ENCODE measurements at places on chromosomes 12 and 14.

GRCh38 chr14:81341781-81342180, 58.3 kb downstream of the STON2 start:
- DNase-seq: no peak

DNA sequence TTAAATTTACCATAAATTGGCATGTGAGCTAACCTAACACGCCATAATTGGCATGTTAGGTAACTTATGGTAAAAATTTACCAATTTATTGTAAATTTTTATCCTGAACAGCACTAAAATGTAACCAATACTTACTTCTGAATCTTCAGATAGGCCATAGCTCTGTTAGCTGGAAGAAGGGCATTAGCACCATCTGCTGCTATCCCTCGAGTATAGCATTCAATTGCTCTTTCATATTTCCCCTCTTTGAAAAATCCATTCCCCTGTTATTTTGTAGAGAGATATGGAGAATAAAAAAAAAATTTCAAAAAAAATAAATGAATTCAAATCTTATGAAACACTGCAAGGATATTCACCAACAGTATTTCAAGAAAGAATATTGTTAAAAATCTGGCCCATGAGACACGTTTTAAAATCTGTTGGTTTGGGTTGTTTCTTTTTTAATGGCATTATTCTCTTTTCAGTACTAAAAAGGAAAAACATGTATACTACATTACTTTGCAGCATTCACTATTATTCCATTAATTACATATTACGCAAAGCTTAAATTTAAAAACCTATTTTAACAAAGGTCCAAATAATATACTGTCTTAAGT, 19.1 kb downstream of the RPAP3 start:
- DNase-seq: no peak

DNA sequence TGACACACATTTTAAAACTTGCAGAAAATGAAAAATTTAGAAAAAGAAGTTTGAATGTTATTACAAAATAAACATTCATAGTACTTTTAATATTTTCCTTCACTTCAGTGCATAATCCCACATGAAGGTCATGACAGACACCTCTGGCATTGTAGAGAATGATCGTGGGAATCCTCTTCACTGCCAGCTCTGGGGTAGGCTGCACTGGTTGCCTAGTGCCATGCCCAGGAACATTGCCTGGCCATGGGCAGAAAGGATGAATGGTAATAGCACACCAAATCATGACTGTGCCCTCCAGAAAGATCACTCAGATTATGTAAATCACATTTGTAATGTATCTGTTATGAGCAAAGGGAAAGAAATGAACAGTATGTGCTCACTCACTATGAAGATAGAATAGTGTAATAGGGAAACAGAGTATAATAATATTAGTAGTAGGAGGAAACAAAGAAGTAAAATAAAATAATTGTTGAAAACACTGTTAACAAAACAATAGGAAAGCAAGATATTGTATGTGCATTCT, 161.6 kb downstream of the PLCZ1 start:
- no peak for DNase-seq

DNA sequence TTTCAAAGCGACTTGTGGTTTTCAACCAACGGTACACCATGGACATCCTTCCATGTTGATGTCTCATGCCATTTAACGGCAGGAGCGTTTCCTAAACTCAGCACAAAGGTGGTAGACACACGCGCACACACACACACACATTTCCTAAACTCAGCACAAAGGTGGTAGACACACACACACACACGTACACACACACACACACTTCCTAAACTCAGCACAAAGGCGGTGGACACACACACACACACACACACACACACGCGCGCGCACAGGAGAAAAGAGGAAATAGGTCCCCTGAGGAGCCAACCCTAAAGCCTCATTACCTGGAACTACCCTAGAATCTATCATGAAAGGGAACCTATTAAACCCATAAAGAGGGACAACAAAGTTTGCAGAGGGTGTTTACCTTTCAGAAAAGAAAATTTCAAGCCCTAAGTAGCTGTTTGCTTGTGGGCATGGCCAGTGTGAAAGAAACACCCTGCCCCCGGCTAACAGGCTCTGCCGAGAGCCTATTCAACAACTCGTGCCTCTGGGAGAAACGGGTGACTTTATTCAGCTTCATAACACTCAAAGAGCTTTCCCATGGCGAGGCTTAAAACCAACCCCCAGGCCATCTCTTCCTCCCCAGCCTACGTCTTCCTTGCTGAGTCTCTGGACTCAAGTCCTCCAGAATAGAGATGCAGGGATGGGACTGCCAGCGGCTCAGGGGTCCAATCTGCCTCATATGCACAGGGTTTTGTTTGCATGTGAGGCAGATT, 31.8 kb downstream of the SLC8B1 start:
- DNase-seq: no peak

DNA sequence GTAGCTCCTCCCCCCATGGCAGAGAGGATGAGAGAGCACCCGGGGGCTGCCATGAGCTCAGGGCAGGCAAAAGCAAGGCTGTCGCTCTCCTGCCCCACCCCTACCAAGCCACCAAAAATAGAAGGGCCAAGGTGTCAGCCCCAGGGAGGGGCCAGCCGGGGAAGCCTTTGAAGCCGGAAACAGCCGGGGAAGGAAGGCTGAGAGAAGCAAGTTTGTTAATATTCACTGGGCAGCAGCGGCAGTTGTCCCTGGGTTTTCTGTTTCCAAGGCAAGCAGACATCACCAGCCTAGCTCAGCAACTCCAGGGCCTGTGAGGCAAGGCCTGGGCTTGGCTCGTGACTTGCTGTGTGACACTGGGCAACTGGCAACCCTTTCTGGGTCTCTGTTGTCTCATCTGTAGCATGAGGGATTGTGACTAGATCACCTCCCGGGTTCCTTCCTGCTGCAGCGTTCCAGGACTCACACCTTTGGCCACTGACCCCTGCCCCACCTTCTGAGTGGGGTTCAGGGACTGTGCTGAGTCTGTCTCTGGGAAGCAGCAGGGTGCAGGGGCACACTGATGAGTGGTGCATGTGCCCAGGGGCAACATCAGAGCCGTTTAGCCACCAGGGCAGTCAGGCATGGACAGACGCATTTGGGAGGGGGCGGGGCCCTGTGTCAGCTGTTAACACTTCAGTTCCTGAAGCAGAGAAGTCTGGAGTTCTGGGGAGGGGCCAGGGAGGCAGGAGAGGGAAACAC, 24.3 kb downstream of the SYNDIG1L start:
- DNase-seq: peak; percentile 32

GRCh38 chr12:89861086-89861485, 152.4 kb upstream of the ATP2B1 start:
- DNase-seq: no peak

GRCh38 chr12:127556231-127556886, 710.6 kb upstream of the TMEM132C start:
- DNase-seq: no peak

DNA sequence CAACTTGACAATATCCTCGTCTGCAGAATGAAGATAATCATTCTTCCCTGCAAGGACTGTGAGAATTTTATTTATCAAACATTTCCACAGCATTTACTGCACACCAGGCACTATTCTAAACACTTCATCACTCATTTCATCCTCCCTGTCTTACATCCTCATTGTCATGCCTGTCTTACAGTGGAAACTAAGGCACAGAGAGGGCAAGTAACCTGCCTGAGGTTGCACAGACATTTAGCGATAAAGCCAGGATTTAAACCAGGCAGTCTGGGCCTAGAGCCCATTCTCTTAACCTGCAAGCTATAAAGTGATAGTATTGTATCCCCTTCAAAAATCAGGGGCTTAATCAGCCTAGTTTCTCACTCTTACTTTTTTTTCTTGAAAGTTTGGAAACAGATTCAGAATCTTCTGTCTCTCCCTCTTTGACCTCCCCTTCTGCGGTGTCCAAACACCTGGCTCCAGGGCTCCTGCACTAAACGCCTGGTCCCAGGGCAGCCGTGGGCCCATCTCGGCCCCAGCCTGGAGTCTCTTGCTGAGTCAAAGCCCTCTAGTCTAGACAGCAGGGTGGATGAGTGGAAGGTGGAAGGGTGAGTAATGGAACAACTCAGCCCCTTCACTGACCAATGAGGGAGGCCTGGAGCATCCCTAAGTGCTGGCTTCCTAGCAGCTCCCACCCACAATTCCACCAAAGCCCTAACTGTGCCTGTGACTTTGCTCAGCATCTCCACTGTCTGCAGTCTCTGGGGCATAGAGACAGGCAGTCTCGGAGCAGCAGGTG, 12.5 kb downstream of the ISM2 start:
- no peak for DNase-seq

DNA sequence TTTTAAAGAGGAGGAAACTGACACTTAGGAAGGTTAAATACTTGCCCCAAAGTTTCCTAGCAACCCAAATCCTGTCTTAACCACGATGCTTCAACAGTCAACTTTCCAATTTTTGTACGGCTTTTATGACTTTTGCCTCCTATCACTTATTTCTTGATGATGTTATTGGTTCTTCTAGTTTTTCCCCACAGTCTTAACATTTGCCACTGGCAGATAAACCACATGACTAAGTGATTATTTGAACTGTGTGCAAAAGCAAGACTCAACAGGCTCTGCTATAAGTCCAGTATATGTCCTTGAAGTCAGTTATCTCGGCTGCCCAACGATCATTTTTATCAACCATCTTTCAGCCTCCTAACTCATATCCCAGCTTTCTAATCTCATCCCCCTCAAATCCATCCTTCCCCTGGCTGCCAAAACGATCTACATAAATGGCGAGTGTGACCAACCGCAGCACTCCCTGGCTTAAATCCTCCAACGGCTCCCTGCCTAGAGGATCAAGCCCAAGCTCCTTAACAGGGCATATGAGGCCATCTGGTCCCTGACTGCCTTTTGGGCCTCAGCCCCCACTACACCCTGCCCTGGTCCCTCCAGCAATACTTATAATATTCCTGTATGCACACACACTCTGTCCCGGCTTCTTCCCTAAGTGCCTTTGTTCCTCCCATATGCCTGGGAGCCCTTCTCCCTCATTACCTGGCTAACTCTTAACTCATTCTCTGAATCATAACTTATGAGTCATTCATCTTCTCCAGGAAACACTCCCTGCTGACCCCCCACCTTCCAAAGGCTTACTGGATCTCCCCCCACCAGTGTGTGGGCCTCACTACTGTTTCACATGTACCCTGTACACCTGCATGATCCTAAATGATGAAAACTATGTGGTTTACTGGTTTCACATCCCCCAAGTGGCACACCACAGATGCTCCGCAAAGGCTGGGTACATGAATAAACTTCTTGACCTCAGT, 8.8 kb downstream of the VPS37B start:
- no peak for DNase-seq

DNA sequence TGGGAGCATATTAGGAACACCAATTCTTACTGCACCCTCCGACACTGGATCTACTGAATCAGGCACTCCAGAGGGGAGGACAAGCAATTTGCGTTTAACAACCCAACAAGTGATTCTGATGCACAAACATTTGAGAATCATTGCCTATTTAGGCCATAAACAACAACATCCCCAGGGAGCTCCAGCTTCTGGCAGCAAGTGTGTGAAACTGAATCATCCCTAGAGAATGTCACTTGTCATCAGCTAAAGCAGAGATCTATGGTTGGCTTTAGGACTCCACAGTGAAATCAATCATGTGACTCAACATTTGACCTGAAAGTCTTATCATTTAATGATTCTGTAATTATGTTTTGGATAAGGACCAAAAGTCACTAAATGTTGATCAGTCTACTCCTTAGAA, 505.0 kb upstream of the FLRT2 start:
- DNase-seq: no peak

DNA sequence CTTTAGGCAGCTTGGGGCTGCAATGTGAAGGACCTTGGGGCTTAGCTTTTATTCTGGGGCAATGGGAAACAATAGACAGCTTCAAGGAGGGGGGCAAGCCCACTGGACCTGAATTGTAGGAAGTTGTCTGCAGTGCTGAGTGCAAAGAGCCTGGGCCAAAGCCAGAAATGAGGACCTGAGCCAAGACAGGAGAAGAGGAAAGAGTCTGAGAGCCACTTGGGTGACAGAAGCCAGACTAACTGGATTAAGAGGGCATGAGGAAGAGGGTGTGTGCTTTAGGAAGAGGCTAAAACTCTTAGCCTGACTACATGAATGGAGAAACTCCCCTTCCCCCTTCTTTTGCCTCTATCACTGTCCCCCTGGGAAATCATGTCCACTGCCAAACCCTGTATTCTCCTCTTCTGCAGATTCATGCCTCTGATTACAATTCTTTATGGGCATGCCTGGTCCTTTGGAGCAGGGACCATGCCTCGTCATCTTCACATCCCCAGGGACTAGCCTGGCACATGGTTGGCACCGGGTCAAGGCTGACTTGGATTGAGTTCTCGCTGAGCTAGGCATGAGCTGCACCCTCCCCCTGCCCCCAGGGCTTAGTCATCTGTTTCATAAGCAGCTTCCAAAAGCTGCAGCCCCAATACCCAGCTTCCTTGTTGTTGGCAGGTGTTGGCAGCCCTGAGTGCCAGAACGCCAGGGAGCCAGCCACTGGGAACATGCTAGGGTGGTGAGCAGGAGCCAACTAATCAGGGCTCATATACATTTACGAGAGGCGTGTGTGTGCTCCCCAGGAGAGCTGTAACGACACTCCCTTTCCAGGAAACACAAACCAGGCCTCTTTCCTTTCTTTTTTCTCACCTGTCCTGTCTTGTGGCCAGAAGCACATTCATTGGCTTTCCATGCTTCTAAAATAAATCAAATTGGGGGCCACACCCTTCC, 27.7 kb upstream of the JDP2 start:
- DNase-seq: no peak

GRCh38 chr14:90109858-90110257, 48.1 kb downstream of the KCNK13 start:
- no peak for DNase-seq

All from activated CD8-positive, alpha-beta memory T cell treated with anti-CD3 and anti-CD28 coated beads for 1 hour (primary cell).